ENCODE measurements at places on chromosomes 16 and 17.

- no peak for DNase-seq
These were observed 52.5 kb downstream of the HLF start for GRCh38 chr17:55317284-55317683.

DNA sequence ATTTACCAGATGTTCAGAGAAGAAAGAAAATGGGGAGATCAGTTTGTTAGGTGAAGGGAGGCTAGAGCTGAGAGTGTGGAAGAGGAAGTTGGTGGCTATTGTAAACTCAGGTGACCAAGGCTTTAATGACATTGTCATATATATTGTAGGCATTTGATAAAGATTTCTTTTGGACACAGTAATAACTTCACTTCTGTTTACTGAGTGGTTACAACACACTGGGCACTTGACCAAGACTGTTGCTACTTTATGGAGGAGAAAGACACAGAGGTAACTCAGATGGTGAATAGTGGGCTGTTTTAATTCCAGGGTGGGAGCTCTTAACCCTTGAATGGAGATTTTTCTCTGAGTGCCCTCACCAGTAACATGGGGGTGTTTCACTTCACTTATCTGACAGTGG is 46.0 kb downstream of the TNRC6A start:
- no peak for DNase-seq

- no peak for DNase-seq
These were observed 4.9 kb upstream of the ANKRD40CL start for GRCh38 chr17:50771991-50772785.

DNA sequence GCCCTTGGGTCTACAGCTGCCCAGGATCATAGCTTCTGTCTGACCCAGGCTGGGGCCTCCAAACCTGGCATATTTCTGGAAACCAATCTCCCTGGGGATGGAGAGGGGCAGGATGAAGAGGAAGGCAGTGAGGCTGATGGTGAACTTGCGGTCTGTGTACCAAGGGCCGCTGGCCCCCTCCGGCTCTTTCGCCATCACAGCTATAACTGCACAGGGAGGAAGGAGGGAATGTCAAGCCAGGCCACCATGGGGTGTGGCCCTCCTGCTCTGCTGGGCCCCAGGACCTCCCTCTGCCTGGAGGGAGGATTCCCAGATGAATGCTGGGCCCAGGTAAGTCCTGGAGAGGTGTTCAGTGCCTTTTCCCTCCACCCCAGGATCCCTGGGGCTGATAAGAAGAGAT is 6.3 kb downstream of the SLC38A7 start:
- no peak for DNase-seq

- no peak for DNase-seq
These were observed 10.9 kb upstream of the ST6GALNAC1 start for GRCh38 chr17:76654408-76654807.
